Stimulated activated CD8-positive, alpha-beta memory T cell treated with anti-CD3 and anti-CD28 coated beads, Interleukin-7, amount 100 ng/mL, for 4 hours (primary cell): ENCODE measurements at places on chromosomes 4 and X.

- no peak for DNase-seq
Measured at GRCh38 chr4:69830560-69831269, 29.2 kb downstream of the SULT1E1 start.

GRCh38 chrX:130631011-130631410 is 229.2 kb downstream of the RBMX2 start:
- DNase-seq, result no peak

GRCh38 chr4:110248831-110249253 is 50.4 kb upstream of the ELOVL6 start:
- no peak for DNase-seq

GRCh38 chr4:112994732-112995464 is 54.6 kb upstream of the ANK2 start:
- DNase-seq, result no peak

- DNase-seq, result no peak
Measured at GRCh38 chr4:1136048-1136447, 22.7 kb upstream of the RNF212 start.

GRCh38 chr4:169362607-169363006 is 91.9 kb upstream of the SH3RF1 start:
- DNase-seq, result no peak

- no peak for DNase-seq
Measured at GRCh38 chr4:70515367-70516250, 2.8 kb upstream of the AMTN start.

GRCh38 chr4:86035688-86036087 is 324.2 kb downstream of the MAPK10 start:
- no peak for DNase-seq

- no peak for DNase-seq
Measured at GRCh38 chr4:8005814-8006215, 66.2 kb upstream of the AFAP1 start.

- no peak for DNase-seq
Measured at GRCh38 chr4:156378033-156378665, 424.5 kb upstream of the CTSO start.

DNA sequence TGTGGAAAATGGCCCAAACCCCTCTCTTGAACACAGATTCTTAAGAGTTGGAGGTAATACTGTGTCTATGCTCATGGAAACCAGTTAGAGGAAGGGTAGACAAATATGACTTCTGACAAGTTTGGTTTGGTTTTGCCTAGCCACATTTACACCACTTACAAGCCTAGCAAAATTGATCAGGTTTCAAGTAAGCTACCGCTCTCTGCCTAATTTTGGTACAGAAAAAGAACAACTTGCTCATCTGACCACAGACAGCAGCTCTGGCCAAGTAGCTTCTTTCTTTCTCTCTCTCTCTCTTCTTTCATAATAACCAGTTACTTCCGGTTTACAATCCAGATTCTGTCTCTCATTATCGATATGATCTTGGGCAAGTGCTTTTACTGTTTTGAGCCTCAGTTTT is 260.0 kb downstream of the GLUD2 start:
- DNase-seq, result no peak
